ENCODE measurements at places on chromosomes 7 and 10.

DNA sequence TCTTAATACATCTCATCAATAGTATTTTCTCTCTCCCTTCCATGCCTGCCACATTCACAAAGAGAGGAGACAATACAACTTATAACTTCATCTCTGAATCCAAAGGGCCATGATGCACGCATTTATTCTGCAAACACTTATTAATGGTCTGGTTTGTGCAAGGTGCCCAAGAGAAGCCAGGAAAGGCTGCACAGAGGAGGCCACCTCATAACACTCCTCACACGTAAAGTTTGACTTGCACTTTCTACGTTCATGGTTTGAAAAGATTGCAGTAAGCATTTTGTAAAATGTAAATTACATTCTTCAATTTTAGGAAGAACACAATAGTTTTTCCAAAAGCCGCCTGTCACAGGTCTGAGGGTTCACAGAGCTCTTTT, 1.2 kb upstream of the PALS2 start:
- no peak for DNase-seq

DNA sequence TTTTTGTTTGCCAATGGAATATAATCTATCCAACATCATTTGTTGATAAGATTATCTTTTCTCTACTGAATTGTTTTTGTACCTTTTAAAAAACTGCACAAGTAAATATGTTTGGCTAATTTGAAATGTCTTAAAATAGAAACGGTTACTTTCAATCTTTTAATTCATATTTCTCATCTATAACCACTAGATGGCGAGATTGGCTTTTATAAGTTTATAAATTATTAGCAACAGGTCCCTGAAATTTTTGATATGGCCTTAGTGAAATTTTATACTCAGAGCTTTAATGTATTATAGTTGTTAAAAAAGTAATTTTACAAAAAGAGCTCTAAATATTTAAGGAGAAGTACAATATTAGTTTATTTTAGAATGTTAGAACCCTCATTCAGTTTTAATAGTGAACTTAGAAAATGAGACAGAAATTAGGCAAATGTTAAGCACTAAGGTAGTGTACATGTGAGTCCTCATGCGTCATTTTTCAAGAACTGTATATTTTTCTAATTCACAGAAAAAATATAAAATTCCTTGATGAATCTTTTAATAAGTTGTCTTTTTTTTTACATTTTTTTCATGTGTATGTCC, 592.5 kb downstream of the ARL4A start:
- peak; percentile 11 for DNase-seq

DNA sequence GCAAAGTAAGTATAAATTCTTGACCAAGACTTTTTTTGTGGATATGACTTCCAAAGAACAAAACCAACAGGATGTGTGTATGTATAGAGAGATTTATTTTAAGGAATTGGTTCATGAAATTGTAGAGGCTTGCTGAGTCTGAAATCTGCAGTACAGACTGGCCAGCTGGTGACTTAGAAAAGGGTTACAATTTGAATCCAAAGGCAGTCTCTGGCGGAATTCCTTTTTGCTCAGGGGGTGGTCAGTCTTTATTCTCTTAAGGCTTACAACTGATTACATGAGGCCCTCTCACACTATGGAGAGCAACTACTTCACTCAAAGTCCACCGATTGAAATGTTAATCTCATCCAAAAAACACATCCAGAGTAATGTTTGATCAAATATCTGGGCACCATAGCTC, 100.1 kb upstream of the IMMP2L start:
- no peak for DNase-seq

GRCh38 chr10:12445701-12446334, 96.5 kb downstream of the CAMK1D start:
- DNase-seq, result no peak

GRCh38 chr7:5094641-5095040, 49.0 kb downstream of the RBAK start:
- DNase-seq, result no peak

GRCh38 chr10:110413903-110414547, 83.7 kb upstream of the DUSP5 start:
- DNase-seq, result peak; percentile 45

GRCh38 chr7:21253740-21254687, 173.9 kb upstream of the SP4 start:
- DNase-seq, result peak; percentile 48

DNA sequence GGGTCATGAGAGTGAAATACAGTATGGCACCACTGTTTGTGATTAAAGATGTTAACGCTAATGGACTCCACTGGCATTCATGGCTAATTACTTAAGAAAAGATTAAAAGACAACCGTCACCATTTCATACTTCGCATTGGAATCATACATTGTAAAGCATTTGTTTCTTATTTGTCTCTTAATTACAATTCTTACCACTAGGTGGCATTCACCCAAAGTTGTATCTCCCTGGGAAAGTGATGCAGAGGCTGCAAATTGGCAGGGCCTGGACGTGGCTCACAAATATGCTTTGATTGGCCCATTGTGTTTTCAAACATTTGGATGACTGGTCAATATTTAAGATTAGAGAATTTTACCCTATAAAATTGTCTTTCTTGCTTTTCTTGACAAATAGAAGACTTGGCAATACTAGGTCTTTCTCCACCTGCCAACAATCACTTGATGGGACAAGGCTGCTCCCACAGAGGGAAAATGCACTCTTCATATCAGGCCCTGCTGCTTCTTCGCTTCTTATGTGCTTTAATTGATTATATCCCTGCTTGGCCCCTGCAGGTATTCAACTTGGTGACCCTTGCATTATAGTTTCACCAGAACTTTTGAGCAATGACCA, 72.1 kb upstream of the STARD3NL start:
- DNase-seq, result peak; percentile 50

GRCh38 chr10:35754519-35754918, 112.4 kb upstream of the FZD8 start:
- no peak for DNase-seq

GRCh38 chr7:51290304-51290637, 26.3 kb downstream of the COBL start:
- no peak for DNase-seq

GRCh38 chr7:140478246-140479061, 851 bp downstream of the MKRN1 start:
- peak; percentile 29 for DNase-seq

DNA sequence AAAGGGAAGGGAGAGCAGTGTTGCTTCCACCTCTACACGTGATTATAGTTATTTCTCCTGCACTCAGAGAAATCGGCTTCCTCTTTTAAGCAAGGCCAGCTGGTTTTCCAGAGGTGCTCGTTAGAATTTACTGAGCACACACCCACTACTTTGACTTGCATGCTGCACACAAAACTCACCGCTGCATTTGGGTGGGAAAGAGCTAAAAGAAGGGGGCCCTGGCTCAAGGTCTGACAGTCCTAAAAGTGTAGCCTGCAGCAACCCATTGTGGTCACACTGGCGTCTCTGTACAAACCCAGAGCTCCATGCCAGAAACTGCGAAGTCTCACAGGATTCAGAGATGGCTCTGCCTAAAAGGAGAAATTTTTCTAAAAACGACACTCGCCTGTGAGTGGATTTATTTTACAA, 133.7 kb downstream of the SLC25A13 start:
- DNase-seq, result no peak

GRCh38 chr7:28088901-28089714, 91.5 kb downstream of the JAZF1 start:
- no peak for DNase-seq

GRCh38 chr7:24368161-24368560, 84.2 kb downstream of the NPY start:
- no peak for DNase-seq

- DNase-seq, result no peak
Measured at GRCh38 chr7:159031750-159032149, 112.9 kb downstream of the VIPR2 start.

DNA sequence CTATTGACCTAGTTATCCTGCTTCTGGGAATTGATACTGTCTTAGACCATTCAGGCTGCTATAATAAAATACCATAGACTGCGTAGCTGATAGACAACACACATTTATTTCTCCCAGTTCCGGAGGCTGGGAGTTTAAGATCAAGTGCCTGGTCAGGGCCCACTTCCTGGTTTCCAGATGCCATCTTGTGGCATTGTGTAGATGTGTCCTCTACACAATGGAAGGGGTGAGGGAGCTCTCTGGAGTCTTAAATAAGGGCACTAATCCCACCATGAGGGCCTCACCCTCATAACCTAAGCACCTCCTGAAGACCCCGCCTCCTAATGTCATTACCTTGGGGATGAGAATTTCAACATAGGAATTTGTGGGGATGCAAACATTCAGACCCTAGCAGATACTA, 62.4 kb downstream of the SLC35B4 start:
- DNase-seq, result no peak

- no peak for DNase-seq
Measured at GRCh38 chr7:27152816-27153442, 546 bp upstream of the HOXA3 start.

DNA sequence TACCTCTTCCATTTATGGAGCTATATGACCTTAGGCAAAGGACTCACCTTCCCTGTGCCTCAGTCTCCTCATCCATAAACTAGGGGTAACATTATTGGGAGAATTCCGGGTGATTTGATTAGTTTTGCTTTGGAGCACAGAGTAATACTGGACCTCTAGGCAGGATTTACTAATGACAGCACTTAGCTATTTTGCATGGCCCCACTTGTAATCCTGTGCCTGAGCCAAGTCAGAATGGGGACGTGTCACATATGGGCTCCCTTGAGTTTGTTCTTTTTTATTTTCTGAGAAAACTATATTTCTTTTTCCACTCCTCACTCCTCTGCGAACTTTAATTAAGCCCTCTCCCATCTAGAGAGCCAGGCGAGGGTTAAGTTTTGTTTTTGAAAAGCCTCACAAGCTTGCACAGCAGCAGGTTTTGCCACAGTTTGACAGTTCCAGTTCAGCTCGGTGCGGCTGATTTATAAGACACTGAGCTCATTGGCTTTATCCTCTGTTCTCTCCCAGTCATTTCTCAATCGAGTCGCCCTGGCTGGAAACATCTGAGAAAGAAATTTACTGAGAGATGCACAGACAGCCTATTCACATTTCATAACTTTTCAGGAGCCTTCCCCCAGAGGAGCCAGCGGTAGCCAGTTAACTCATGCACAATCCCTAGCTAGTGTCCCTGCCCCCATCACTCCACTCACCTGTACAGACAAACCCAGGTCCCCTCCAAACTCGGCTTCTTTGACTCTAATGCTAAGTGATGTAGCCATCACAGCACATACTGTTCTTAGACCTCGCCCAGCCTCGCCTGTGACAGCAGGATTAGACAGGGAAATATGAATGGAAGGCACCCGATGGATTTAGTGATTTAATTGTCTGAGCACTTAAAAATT, 441.9 kb upstream of the NPVF start:
- DNase-seq, result no peak

DNA sequence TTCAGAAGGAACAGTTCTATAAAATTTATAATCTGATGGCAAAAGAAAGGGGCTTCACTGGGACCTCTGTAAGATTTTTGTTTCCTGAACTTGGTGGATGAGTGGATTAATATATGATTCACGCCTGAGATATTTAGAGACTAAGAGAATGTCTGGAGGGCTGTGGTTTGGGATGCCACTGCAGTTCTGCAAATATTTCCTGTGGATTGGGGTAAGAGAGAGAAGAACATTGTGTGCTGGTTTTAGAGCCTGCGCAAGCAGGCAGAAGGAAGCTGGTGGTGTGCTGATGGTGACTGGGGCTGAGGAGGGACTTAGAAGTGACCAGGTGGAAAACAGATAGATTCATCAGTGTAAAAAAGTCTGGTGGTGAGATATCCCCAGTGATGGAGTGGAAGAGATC, 87.0 kb downstream of the SUGCT start:
- DNase-seq, result peak; percentile 95

- DNase-seq, result peak; percentile 69
Measured at GRCh38 chr7:106659963-106660861, 746 bp downstream of the CCDC71L start.

- DNase-seq, result no peak
Measured at GRCh38 chr10:43404704-43405084, 4.3 kb downstream of the HNRNPF start.

GRCh38 chr7:137940656-137941518, 61.0 kb downstream of the CREB3L2 start:
- peak; percentile 99 for DNase-seq

GRCh38 chr10:26829810-26830515, 30.8 kb downstream of the ABI1 start:
- DNase-seq, result no peak

- DNase-seq, result no peak
Measured at GRCh38 chr7:131638641-131639430, 82.4 kb upstream of the PODXL start.

DNA sequence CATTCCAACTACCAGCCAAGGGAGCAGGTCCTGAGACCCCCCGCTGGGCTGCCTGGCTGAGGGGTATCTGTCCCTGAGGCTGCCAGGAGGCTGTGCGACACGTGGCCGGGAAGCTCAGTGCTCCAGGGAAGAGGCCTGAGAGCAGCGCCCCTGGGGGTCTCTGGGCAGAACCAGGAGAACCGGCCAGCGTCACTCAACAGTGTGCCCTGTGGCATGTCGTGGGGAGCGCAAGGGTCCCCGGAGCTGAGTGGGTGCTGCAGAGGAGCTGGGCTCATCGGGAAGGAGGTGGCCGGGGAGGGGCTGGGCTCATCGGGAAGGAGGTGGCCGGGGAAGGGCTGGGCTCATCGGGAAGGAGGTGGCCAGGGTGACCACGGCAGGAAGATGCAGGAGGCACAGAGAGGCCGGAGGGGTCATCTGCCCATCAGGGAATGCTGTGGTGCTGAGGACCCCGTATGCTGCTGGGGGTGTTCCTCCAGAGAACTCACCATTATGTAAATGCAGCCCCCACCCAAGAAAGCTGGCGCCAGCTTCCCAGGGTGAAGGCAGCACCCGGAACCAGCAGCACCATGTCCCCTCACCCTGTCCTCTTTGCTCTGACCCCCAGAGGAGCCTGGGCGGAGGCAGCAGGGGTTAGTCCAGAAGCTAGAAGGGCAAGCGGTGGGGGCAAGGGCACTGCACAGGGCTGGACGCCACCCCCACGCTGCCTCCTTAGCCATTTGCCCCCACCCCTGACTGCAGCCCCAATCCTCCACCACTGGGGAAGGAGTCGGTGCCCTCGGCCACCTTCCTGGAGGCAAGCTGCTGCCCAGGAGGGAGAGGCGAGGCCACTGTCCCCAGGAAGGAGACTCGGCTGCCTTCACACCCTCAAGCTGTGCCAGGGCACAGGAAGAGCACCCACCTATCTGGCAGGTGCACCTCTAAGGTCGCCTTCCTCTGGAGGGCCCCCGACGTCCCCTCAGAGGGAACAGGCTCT, 33.3 kb downstream of the CALML3 start:
- no peak for DNase-seq

- no peak for DNase-seq
Measured at GRCh38 chr7:117064688-117065087, 111.4 kb downstream of the ST7 start.

DNA sequence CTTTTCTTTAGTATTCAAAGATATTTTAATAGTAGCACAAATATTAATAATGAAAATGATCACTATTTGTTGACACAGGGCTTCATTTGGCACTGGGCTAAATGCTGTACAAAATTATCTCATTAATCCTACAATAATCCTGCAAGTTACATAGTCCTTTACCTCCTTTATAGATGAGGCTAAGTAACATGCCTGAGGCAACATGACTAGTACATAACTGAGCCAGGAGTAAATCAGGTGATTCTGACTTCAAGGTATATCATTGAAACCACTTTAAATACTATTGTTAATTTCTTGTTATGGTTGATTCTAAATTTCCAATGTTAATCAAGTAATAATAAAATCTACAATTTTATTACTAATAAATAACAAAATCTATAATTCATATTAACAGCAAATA, 39.8 kb downstream of the SEM1 start:
- no peak for DNase-seq

All from NCI-H226 (cell line).